ENCODE measurements at places on chromosomes 13 and 19.

- DNase-seq, result no peak
Observed at GRCh38 chr19:8030960-8031359, 21.6 kb upstream of the CCL25 start.

- no peak for DNase-seq
Observed at GRCh38 chr13:114053026-114053425, 79.2 kb upstream of the C13orf46 start.

GRCh38 chr13:45063261-45063860 lies 56.9 kb upstream of the GTF2F2 start:
- no peak for DNase-seq

DNA sequence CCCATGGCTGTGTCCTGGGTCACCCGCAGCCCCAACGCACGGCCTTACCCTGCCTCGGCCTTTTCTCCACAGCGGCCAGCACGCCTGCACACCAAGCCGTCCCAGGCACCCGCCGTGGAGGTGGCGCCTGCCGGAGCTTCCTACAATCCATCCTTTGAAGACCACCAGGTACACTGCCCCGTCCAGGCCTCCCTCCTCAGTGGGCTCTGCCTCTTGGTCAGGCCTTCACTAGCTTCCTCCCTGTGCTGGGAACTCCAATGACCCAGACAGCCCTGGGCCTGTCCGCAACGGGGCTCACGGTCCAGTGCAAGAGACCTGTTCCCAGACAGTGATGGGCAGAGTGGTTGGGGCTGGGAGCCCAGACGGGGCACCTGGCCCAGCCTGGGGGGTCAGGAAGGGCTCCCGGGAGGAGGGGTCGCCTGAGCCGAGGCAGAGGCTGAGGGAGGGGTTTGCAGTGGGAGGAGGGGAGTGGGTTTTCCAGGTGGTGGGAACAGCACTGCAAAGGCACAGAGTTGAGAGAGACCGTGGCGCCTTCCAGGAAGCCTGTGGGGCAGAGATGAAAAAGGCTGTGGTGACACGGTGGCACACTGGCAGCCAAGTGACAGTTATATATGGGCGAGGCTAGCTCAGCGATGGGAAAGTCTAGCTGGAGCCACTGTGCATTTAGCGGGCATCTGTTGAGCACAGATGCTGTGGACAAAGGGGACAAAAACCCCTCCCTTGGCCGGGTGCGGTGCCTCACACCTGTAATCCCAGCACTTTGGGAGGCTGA lies 7.3 kb downstream of the NOP53 start:
- no peak for DNase-seq

GRCh38 chr19:48290401-48290770 lies 20.5 kb downstream of the ZNF114 start:
- DNase-seq, result no peak

- DNase-seq, result peak; percentile 98
Observed at GRCh38 chr19:46299004-46299509, 2.2 kb downstream of the HIF3A start.

- DNase-seq, result no peak
Observed at GRCh38 chr19:36049080-36049698, 4.9 kb downstream of the THAP8 start.

- DNase-seq, result no peak
Observed at GRCh38 chr19:19492026-19492610, 23.2 kb downstream of the TSSK6 start.

- DNase-seq, result no peak
Observed at GRCh38 chr19:41928754-41929535, 696 bp upstream of the ERFL start.

- DNase-seq, result no peak
Observed at GRCh38 chr19:37718304-37718703, 1.3 kb downstream of the ZNF607 start.

DNA sequence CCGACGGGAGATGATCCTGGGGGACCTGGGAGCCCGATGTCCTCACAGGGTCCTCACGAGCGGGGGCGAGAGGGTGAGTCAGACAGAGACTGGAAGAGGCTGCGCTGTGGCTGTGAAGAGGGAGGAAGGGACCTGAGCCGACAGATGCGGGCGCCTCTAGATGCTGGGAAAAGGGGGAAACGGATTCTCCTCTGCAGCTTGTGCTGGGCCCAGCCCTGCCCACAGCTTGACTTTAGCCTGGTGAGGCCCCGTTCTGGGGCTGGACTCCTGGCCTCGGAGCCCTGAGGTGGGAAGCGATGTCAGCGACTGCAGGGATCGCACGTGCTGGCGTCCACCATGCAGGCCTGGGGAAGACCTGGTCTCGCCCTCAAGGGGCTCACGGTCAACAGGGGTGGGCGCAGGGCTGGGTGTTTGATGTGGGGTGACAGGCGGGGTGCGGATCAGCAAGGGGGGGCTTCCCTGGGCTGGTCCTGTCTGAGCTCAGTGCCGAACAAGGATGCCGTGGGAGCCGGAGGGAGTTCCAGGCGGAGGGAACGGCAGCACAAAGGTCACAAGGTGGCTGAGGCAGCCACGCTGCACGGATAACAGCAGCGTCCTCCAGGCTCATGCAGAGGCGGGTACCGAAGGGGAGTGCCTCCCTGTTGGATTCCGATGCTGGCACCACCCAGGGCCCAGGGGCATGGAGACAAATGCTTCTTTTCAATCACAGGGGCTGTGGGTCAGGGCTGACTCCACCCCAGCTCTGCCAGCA lies 31.8 kb downstream of the PIP5K1C start:
- DNase-seq, result no peak

GRCh38 chr19:46221981-46222610 lies 7.4 kb upstream of the IGFL1 start:
- peak; percentile 66 for DNase-seq

DNA sequence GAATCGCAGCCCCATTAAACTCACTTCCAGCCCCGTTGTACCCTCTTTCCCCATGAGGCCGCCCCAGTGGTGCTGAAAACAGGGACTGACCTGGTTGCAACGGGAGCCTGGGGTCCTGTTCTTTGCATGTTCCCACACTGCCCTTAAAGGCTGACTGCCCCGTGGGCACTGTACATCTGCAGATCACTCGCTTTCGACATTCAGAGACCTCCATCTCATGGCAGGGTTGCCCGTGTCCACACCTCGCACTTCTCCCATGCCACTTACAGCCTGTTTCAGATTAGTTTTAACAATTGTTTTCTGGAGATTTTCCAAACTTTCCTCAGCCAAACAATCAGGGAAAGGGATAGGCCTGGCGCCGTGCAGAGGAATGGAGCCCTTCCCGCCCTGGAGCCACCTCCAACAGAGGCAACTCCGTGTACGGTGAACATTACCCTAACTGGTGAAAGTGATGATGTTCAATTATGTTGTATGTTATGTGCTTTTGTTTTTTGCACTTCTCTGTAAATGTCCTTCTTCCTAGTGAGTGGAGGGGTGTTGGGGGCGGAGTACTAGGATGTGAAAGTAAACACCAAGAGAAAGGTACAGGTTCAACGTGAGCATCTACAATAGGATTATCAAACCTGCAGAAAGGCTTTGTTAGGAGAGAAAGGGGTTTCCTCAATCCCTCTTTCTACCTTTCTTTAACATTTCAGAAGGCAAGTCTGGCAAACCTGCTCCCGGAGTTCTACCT lies 262.8 kb downstream of the FOXO1 start:
- no peak for DNase-seq

DNA sequence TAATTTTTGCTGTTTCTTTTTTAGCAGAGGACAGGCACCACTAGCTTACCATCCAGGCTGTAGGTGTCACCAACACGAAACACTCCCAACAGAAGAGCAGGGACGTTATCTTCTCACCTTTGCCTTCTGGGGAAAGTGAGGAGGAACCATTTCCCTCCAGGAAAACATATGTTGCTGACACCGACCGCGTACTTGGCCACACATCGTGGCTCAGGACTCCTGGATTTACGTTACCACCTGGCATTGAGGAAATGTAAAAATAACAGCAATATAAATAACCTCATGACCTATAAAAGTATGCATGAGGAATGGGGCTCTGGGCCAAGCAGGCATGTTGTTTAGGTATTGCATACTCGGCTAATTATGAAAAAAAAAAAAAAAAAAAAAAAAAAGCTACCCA lies 525.1 kb downstream of the MYO16 start:
- DNase-seq, result no peak

DNA sequence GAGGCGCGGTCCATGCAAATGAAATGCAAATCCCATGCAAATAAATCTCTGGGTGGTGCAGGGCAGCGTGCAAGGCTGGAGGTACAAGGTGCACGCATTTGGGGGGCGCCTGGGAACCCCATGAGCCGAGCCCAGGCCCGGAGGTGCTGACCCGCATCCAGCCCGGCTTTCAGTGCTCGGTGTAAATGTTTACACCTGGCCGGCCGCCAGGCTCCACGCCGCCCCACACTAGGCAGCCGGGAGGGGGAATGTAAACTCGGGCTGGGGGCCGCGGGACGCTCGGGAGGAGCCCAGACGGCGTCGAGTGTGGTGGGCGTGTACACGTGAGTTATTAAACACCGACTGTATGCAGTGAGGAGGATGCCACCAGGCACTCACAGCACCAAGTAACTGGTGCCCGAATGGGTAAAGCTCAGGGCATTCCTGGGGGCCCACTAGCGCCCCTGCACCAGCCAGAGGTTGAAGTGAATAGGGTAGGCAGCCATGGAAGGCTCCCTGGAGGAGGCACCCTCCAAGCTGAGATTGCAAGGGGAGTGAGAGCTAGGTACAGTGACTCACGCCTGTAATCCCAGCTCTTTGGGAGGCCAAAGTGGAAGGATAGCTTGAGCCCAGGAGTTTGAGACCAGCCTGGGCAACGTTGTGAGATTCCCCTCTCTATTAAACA lies 17.2 kb downstream of the FUT6 start:
- DNase-seq, result no peak

GRCh38 chr13:95723438-95723837 lies 46.5 kb downstream of the DNAJC3 start:
- no peak for DNase-seq

GRCh38 chr13:99313501-99313900 lies 6.3 kb upstream of the GPR183 start:
- no peak for DNase-seq

GRCh38 chr13:75986818-75987217 lies 350.7 kb downstream of the LMO7 start:
- no peak for DNase-seq

DNA sequence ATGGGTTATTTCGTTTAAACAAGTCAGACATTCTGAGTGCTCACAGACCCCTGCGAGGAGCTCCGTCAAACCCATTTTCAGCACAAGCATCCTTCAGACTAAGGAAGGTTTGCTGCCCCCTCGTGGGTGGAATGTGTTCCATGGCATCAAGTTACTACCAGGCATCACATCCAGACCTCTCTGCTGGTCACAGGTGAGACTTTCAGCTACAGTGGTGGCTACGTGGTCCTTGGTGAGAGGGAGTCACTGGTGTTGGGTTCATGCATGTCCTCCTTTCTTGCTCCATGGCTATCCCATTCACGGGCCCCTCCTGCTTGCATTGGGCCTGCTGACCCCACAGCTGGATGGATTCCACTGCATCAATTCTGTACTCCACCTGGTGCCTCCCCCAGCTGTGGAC lies 9.1 kb upstream of the LILRB5 start:
- DNase-seq, result peak; percentile 61

- DNase-seq, result no peak
Observed at GRCh38 chr19:15516363-15516762, 8.0 kb downstream of the CYP4F22 start.

- DNase-seq, result peak; percentile 93
Observed at GRCh38 chr19:50025794-50026549, at the start of gene ZNF473. TSS of gene ZNF473 (plus strand) at chr19:50026005. CDS start at chr19:50031083, 5,078 bp downstream.

DNA sequence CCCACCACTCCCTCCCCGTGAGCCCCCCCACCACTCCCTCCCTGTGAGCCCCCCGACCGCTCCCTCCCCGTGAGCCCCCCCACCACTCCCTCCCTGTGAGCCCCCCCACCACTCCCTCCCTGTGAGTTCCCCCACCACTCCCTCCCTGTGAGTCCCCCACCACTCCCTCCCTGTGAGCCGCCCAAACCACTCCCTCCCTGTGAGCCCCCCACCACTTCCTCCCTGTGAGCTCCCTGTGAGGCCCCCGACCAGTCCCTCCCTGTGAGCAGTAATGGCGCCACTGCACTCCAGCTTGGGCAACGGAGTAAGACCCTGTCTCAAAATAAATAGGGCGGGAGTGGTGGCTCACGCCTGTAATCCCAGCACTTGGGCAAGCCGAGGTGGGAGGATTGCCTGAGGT lies 9.9 kb downstream of the ABCA7 start:
- DNase-seq, result no peak

DNA sequence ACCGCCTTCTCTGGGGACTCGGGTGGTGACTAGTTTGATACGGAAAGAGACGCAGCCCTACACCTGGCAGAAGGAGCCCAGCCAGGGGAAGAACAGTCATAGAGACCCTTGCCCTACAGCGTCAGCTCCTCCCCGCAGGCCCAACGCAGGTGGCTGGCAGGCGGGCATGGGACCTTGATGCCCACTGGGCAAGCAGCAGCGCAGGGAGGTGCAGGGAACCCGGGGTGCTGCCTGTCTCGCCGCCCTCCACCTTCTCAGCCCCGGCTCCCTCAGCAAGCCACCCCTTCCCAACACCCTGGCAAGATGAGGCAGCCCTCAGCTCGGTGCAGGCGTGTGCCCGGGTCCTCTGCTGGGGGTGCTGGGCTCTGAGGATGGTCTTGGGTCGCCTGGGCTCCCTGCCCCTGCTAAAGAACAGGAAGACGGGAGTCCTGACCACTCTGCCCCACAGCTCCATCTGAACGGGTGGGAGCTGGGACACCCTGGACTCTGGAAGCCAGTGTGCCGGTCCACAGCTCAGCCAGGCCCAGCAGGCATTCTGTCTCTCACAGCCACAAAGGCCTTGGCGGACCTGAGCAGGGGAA lies 9.0 kb downstream of the MIER2 start:
- DNase-seq, result no peak

DNA sequence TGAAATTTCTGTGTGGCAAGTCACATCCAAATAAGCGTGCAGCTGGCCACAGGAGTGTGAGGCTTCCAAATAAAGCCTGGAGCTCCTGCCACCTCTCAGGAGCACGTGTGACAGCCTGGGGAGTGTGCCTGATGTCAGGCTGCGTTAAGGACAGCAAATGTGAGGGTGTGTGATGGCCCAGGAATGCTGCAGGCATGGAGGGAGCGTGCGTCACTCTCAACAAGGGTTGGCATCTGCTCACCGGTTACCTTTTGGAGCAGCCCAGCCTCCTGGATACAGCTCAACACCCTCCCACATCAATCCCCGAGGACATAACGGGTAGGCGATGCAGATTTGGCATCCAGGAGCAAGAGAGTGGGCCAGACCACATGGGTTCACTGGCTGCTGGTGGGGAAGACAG lies 19.0 kb downstream of the NUMBL start:
- DNase-seq, result no peak

All from ureter (tissue), 1 donor.